ENCODE measurements at places on chromosomes 6 and 20. TPM values are rescaled to one million over a fixed set of nuclear protein-coding genes. Genes with fewer than 3 reads are reported as not detected.
A peak's percentile ranks its signal among the peaks of the same experiment; 100 is the strongest.

Gene GPX5
- not detected for total RNA-seq

Gene HLA-DQB1
- total RNA-seq: 74.4 TPM

Gene CPNE5
- total RNA-seq: 4.0 TPM

Gene SYTL3
- 135 TPM for total RNA-seq

Gene ELMO2
- 97.6 TPM for total RNA-seq

Gene DXO
- total RNA-seq: 16.7 TPM

Gene MYH7B
- total RNA-seq: 0.15 TPM

Gene FOXF2
- not detected for total RNA-seq

Gene TRIM39
- 15.1 TPM for total RNA-seq

Gene IMPG1
- not detected for total RNA-seq

GRCh38 chr20:8156235-8157079 lies 24.4 kb downstream of the PLCB1 start:
- peaks cover 3% of the 10 kb centered on the region for H3K36me3 ChIP-seq
- H3K4me1 ChIP-seq: peaks cover 41% of the 10 kb centered on the region
- no peak overlapping the region for H3K27ac ChIP-seq
- H3K4me3 ChIP-seq: no peak overlapping the region
- DNase-seq: no peak

DNA sequence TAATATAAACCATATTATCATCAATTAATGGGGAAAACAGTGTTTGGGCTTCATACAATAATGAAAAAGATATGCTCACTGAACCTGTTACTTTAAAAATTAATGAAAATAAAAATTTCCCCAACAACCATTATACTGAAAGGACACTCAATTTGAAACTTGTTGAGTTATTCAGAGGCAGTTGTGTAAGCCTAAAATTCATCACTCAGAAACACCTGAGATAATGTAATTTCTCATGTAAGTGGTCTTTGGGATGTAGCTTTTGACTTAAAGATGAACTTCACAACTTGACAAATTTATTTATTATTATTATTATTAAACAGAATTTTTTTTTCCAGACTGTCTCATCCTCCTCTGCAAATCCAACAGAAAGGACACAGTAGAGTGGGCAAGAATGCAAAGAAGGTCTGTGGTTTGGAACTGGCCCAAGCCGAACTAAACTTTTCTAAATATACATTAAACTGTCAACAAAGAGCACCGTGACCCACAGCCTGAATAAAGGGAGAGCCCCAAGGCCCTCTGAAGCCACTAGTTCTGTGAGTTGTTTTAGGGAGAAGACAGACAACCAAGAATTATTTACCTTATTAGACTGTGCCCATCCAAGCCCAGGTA lies 32.2 kb upstream of the HEY2 start:
- H3K4me1 ChIP-seq: peaks cover 8% of the 10 kb centered on the region
- peaks cover 4% of the 10 kb centered on the region for H3K27me3 ChIP-seq
- no peak overlapping the region for H3K4me3 ChIP-seq
- no peak overlapping the region for H3K27ac ChIP-seq

GRCh38 chr20:61596687-61597330 lies 344.7 kb downstream of the CDH4 start:
- no peak for DNase-seq
- no peaks in the 10 kb centered on the region for H3K4me1 ChIP-seq
- H3K36me3 ChIP-seq: no peaks in the 10 kb centered on the region
- H3K27ac ChIP-seq: no peak overlapping the region

DNA sequence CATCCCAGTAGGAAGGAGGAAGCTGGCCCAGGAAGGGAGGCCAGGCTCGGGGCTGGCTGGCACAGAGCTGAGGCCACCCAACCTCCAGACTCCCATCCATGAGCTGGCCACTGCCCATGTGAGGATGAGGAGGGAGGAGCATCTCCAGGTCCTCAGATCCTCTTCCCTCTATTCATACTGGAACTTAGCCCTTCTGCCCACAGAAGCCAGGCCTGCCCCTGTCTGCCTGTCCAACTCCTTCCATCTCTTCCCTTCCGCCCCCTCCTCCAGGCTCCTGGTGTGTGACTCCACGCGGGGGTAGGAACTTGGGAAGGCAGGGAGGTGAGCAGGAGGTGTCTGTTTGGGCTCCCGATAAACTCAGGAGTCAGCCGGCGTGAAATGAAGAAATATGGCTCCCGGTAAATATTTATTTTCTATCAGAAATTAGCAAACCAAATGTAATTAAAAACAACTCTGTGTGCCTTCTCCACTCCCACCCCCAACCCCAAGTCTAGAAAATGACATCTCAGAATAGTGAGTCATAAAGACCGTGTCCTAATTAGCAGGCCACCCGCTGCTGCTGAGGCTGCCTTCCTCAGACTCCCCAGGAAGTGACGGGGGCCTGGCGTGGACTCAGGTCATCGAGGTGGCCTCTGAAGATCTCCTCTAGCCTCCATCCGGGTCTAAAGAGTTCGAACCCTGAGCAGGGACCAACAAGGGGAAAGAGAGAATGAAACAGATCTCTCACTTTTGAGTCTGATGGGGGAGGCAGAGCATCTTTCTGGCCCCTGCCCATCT lies 81.9 kb downstream of the MDGA1 start:
- peaks cover 18% of the 10 kb centered on the region for H3K4me1 ChIP-seq
- peaks cover 12% of the 10 kb centered on the region for H3K27me3 ChIP-seq
- H3K27ac ChIP-seq: no peak overlapping the region
- no peak for DNase-seq
- H3K36me3 ChIP-seq: no peaks in the 10 kb centered on the region

DNA sequence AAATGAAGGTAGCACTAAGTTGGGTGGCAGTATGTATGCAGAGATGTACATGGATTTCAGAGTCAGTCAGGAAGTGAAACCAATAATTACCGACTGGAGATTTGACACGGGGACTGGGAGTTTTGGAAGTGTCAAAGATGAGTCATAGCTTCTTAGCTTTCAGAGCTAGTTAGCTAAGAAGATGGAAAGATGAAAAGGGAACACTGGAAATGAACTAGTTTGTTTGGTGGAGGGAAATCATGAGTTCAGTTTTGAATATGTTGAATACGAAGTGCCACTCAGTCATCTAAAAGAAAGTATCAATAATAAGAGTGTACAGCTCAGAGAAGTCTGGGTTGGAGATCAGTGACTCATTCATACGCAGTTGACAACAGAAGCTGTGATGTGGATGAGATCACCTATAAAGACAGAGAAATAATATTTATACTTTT lies 7.5 kb downstream of the ESF1 start:
- H3K4me3 ChIP-seq: no peak overlapping the region
- DNase-seq: no peak
- peak overlapping the region; percentile 12 for H3K27ac ChIP-seq
- H3K27me3 ChIP-seq: no peaks in the 10 kb centered on the region
- H3K36me3 ChIP-seq: peaks cover 53% of the 10 kb centered on the region

GRCh38 chr20:13659288-13659687 lies 20.6 kb upstream of the TASP1 start:
- H3K4me3 ChIP-seq: no peak overlapping the region
- no peaks in the 10 kb centered on the region for H3K4me1 ChIP-seq
- no peaks in the 10 kb centered on the region for H3K36me3 ChIP-seq
- DNase-seq: no peak
- peaks cover 7% of the 10 kb centered on the region for H3K27me3 ChIP-seq

- no peaks in the 10 kb centered on the region for H3K36me3 ChIP-seq
- no peak overlapping the region for H3K4me3 ChIP-seq
- H3K27ac ChIP-seq: no peak overlapping the region
- no peak for DNase-seq
Measured at GRCh38 chr6:106751501-106752252, 122.3 kb downstream of the QRSL1 start.

GRCh38 chr6:100768816-100769351 lies 112.2 kb downstream of the ASCC3 start:
- no peak overlapping the region for H3K4me3 ChIP-seq
- H3K4me1 ChIP-seq: peaks cover 4% of the 10 kb centered on the region
- no peak for DNase-seq
- no peak overlapping the region for H3K27ac ChIP-seq
- H3K27me3 ChIP-seq: no peaks in the 10 kb centered on the region

- no peak overlapping the region for H3K27ac ChIP-seq
- no peaks in the 10 kb centered on the region for H3K27me3 ChIP-seq
- H3K4me1 ChIP-seq: no peaks in the 10 kb centered on the region
- no peaks in the 10 kb centered on the region for H3K36me3 ChIP-seq
Measured at GRCh38 chr6:88683734-88684133, 279.7 kb downstream of the RNGTT start.

GRCh38 chr6:16413399-16413798 lies 175.0 kb downstream of the GMPR start:
- H3K27me3 ChIP-seq: no peaks in the 10 kb centered on the region
- H3K27ac ChIP-seq: peak overlapping the region; percentile 91
- peaks cover 57% of the 10 kb centered on the region for H3K4me1 ChIP-seq
- H3K36me3 ChIP-seq: peaks cover 7% of the 10 kb centered on the region

DNA sequence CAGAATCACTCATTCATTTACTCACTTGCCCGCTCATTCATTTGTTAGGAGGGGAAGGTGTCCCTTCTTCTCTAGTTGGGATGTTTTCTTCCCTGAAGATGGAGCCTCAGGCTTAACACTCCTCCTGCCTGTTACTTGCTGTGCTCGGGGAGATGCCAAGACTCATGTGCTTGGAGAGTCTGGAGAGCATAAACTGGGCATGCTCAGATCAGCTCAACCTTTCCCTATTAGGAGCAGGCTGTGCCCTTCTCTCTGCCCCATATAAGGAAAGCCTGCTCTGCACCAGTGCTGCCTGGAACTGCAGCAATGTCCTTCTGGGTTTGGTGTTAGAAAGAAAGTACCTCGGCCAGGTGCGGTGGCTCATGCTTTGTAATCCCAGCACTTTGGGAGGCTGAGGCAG lies 18.0 kb upstream of the UBE2V1 start:
- peaks cover 6% of the 10 kb centered on the region for H3K4me1 ChIP-seq
- no peak overlapping the region for H3K27ac ChIP-seq
- no peaks in the 10 kb centered on the region for H3K27me3 ChIP-seq
- no peak for DNase-seq
- H3K4me3 ChIP-seq: no peak overlapping the region

GRCh38 chr6:130482645-130483390 lies 117.0 kb downstream of the TMEM200A start:
- no peak overlapping the region for H3K27ac ChIP-seq
- H3K36me3 ChIP-seq: peaks cover 16% of the 10 kb centered on the region
- H3K27me3 ChIP-seq: no peaks in the 10 kb centered on the region
- DNase-seq: no peak
- peaks cover 15% of the 10 kb centered on the region for H3K4me1 ChIP-seq
- no peak overlapping the region for H3K4me3 ChIP-seq

GRCh38 chr6:142332393-142333098 lies 30.7 kb downstream of the ADGRG6 start:
- no peaks in the 10 kb centered on the region for H3K4me1 ChIP-seq
- no peak overlapping the region for H3K27ac ChIP-seq
- DNase-seq: no peak
- no peaks in the 10 kb centered on the region for H3K36me3 ChIP-seq
- no peak overlapping the region for H3K4me3 ChIP-seq

DNA sequence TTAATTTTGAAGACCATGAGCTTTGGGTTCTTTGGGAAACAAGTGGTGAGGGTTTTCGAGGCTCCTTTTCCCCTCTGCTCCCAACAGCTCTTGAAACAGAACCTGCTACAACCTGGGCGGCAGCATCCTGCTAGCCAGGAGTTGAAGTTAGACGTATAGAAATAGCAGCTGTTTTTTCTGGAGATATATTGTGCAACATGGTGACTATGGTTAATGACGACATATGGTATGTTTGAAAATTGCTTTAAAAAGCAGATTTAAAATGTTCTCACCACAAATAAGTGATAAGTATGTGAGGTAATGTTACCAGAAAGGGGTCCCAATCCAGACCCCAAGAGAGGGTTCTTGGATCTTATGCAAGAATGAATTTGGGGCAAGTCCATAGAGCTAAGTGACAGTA lies 138.9 kb downstream of the PDE7B start:
- no peak overlapping the region for H3K4me3 ChIP-seq
- H3K27ac ChIP-seq: no peak overlapping the region
- DNase-seq: no peak
- no peaks in the 10 kb centered on the region for H3K27me3 ChIP-seq
- H3K36me3 ChIP-seq: no peaks in the 10 kb centered on the region

DNA sequence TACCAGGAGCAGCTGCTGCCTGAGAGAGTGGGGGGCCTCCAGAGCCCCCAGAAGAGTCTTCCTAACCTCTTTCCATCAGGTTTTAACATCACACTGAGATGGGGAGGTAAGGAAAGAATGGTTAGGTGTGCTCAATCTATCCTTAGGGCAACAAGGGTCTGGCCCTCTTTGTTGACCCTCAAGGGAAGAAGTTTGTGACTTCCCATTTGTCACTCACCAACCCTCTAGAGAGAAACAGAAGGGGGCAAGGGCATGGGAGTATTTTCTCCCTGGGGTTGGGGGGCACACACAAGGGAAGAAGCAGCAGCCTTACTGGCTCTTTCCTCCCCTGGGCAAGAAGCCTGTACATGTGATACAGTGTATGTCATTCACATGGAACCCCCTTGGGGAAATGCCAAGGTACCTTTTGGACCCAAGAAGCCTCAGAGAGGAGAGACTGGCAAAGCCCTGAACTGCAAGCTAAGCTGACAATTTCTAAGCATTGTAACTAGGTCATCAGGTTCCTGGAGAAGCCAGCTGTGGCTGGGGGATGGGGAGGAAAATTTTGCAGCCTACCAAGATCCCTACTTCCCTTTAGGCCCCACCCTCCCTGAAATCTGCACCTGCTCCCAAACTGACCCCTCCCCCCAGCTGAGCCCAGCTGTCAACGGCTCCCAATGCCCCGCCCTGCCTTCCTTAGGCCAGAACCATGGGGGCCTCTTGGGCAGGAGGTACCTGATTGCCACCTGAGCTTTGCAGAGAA lies 14.5 kb downstream of the BCL2L1 start:
- H3K36me3 ChIP-seq: peaks cover 76% of the 10 kb centered on the region
- H3K4me1 ChIP-seq: peaks cover 79% of the 10 kb centered on the region
- H3K4me3 ChIP-seq: no peak overlapping the region
- DNase-seq: no peak
- peak overlapping the region; percentile 65 for H3K27ac ChIP-seq

DNA sequence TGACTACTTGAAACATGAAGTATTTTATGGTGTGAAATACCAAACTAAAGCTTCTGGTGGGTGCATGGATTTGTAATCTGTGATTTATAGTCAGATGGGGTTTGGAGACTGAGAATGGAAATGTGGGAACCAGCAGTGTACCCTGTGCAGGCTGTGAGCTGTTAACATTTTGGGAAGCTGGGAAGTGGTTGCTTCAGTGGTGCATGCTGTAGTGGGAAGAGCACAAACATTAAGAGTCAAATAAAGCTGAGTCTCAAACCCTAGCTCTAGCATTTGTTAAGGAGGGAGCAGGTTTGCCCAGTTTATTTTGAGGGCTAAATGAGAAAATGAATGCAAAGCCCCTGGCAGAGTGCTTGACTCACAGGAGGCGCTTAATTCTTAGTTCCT lies 235.7 kb downstream of the ZFAND3 start:
- H3K27me3 ChIP-seq: no peaks in the 10 kb centered on the region
- no peak overlapping the region for H3K4me3 ChIP-seq
- H3K4me1 ChIP-seq: peaks cover 4% of the 10 kb centered on the region
- H3K36me3 ChIP-seq: peaks cover 2% of the 10 kb centered on the region
- no peak overlapping the region for H3K27ac ChIP-seq

GRCh38 chr6:53090576-53090975 lies 25.4 kb downstream of the FBXO9 start:
- no peak overlapping the region for H3K27ac ChIP-seq
- no peaks in the 10 kb centered on the region for H3K27me3 ChIP-seq
- H3K4me1 ChIP-seq: peaks cover 9% of the 10 kb centered on the region
- peaks cover 50% of the 10 kb centered on the region for H3K36me3 ChIP-seq
- no peak overlapping the region for H3K4me3 ChIP-seq
